ENCODE measurements at places on chromosomes 16 and 17.

DNA sequence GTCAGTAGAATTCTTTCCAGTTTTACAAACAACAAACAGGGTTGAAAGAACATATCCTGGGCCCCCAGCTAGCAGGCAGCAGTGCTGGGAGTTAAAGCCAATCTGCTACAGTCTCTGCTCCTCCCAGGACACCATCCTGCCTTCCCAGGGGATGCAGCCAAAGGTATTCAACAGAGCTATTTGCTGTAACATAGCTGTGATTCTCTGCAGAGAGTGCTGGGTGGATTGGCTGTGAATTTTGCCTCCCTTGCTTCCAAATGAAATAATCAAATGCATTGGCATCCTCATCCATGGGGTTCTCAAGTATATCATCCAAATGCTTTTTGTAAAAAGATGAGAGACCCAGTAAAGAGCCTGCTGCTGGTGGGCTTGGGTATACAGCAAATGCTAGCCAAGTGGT is 124.3 kb downstream of the NPIPB5 start:
- no peak for DNase-seq

- DNase-seq, result no peak
Observed at GRCh38 chr16:3606441-3606840, 5.0 kb downstream of the SLX4 start.

DNA sequence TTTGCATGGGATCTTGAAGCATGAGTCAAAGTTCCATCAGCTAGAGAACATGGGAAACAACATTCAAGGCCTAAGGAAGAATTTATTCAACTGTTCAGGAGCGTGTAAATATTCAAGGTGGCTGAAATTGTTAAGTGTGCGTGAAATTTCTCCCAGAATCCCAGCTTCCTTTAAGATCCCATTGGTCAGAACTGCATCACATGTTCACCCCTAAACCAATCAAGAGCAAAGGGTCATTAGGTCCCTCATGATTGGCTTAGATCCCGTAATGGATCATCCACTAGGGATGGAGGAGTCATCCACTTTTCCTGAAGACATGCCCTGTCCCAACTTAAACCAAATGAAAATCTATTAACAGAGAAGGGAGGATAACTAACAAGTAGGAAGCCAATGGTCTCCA is 201.6 kb downstream of the TMEM114 start:
- no peak for DNase-seq

GRCh38 chr16:4315186-4316107 is at the start of gene GLIS2:
TSS of gene GLIS2 (plus strand) at chr16:4316067. CDS start at chr16:4332281, 16,214 bp downstream.
- peak; percentile 21 for DNase-seq

DNA sequence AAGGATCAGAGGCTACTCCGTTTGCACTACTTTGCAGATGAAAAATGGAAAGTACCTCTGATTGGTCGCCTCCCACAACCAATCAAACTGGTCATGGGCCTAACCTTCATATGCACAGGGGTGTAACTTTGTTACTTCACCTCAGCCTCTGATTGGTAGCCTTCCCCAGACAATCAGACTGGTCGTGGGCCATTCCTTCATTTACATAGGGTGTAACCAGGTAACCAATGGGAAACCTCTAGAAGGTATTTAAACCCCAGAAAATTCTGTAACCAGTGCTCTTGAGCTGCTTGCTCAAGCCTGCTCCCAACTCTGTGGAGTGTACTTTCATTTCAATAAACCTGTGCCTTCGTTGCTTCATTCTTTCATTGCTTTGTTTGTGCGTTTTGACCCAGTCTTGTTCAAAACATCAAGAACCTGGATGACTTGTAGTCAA is 39.2 kb upstream of the USP22 start:
- DNase-seq, result no peak

GRCh38 chr17:16048811-16049449 is 49.3 kb downstream of the TTC19 start:
- no peak for DNase-seq

DNA sequence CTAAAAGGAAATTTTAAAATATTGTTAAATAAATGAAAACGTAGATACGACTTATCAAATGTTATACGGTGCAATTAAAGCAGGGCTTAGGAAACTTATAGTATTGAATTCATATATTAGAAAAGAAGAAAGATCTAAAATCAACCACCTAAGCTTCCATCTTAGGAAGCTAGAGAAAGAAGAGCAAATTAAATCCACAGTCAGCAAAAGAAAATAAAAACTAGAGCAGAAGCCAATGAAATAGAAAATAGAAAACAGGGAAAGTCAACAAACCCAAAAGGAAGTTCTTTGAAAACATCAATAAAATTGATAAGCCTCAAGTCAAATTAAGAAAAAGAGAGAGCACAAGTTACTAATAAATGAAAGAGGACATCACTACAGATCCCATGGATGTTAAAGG is 74.6 kb upstream of the CACNG5 start:
- DNase-seq, result no peak

GRCh38 chr16:86459266-86459665 is 51.1 kb upstream of the FOXF1 start:
- no peak for DNase-seq

GRCh38 chr17:3535253-3535995 is 22.2 kb downstream of the TRPV3 start:
- no peak for DNase-seq

DNA sequence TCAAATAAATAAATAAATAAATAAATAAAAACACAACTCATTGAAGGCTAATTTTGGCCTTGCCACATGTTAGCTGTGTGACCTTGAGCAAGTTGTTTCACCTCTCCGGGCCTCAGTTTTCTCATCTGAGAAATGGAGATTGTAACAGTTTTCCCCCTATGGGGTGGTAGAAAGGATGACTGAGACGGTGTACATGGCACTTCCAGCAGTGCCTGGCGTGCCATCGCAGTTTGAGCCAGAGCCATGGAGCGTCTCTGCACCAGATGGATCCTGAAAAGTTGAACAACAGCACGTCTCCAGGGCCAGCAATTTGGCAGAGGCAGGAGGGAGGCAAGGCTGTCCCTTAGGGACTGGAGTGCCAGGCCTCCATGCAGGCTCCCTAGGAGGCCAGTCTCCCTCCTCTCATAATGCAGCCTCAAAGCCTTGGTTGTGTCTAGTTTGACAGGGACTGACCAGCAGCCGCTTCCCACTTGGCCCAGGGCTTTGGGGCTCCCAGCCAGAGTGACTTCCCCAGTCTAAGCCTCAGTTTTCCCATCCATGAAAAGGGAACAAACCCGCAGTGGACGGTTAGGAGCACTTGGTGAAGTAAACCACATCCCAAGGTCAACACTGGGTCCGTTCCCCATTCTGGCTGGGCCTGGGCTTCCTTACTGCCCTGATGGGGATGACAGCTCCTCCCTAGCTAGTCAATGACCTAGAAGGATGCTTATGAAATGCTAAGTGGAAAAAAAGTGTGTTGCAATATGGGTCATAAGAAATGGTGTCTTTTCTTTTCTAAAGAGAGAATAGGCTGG is 19.3 kb downstream of the SOCS1 start:
- no peak for DNase-seq

- DNase-seq, result no peak
Observed at GRCh38 chr17:35752945-35753764, at the start of gene GAS2L2. TSS of gene GAS2L2 (minus strand) at chr17:35753239. CDS start at chr17:35752850, 389 bp downstream.

DNA sequence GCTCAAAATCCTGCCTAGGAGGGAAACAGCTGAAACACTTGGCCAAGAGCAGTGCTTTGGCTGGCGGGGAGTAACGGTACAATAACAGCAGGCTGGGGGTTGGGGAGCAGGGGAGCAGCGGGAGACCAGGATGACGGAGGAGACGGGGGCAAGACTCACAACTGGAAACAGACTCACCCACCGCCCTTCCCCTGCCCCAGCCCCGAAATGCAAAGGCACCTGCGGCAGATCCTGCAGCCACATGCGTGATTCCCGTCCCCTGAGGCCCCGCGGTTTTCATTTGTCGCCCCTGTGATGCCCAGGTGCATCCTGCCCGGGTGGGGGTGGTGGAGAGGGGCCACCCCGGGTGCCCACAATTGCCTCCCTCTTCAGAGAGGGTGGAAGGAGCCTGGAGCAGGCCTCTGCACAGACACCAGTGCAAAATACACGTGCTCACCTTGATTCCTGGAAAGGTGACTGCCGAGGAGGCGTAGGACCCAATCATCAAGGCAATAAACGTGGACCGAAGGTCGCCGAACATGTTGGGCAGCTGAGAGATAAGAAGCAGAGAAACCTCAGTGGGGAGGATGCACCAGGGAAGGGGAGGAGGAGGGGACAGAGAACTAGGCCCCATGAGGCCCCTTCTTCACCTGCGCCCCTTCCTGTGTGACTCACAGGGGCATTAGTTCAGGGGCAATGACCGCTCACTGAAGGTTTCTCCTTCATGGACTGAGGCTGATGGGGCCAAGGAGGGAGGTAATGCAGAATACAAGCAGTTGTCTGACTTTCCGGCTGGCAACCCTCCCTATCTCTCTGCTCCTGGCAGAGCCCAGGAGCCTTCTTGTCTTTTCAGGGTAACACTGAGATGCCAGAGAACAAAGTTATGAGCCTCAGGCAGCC is 30.4 kb upstream of the PITPNA start:
- no peak for DNase-seq

DNA sequence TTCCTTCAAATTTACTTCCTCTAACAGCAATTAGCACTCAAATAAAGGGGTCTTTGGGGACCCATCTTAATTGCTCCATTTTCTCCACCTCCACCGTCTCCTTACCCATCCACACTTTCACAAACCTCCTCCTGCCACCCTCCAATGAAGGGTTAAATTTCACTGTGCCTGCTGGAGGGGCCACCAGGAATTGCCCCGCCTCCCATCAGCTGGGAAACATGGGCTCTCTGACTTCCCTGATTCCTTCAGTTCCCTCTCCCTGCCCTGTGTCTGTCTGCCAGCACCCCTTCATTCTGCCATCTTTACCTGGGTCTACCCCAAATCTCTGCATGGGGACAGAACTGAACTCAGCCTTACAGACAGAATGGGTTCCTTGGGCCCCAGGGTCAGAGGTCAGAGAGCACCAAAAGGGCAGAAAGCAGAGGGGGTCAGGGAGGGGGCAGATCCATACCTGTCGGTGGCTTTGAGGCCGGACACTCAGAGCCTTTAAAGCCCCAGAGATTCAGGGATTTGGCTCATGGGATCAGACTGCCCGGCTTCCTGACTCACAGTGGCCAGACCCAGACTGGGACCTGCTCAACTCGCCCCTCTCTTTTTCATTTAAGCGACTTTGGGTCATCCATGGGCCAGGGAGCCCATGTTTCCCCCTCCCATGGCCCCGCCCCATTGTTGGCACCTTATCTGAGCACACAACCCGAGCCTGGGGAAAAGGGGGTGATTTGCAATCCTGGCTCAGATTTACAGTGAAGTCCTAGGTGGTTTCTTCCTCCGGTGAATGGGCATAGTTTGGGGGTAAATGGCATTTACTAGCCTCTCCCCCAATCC is 17.6 kb upstream of the SP2 start:
- DNase-seq, result no peak

GRCh38 chr17:42290577-42290976 is 2.3 kb downstream of the STAT5A start:
- no peak for DNase-seq

- DNase-seq, result no peak
Observed at GRCh38 chr16:2692251-2692947, 10.1 kb downstream of the KCTD5 start.

DNA sequence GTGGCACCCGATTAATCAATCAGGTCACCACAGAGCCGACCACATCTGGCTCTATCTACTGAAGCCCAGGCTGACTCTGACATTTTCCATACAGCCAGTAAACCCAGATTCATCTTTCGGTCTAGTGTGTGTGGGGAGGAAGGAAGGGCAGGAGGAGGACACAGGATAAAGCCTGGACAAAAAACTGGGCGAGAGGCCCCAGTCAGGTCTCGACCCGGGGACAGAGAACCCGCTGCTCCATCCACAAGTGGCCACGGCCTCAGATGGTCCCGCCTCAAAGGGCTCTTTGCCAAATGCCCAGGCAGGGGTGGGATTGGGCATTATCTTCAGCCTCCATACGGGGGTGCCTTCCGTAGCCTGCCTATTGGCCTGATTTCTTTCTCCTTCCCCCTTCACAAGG is 7.8 kb downstream of the ABR start:
- DNase-seq, result no peak
